ENCODE measurements at places on chromosomes 5 and 9.

DNA sequence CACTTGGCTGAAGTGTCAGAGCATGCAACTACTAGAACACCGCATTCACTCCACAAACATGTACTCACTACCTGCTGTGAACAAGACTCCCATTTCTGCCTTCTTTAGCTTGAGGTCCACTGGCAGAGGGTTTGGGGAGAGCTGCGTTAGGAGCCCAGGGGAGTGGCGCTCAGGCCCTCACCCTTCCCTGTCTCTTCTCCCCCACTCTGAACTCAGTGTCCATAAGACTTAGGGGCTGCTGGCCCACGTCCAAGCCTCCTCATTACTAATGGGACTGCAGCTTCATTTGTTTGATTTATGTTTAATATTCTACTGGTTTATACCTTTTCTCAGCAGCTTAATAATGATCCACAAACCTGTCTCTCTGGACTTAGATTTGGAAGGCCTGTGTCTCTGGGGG is 70.9 kb downstream of the HSPA4 start:
- DNase-seq: no peak

DNA sequence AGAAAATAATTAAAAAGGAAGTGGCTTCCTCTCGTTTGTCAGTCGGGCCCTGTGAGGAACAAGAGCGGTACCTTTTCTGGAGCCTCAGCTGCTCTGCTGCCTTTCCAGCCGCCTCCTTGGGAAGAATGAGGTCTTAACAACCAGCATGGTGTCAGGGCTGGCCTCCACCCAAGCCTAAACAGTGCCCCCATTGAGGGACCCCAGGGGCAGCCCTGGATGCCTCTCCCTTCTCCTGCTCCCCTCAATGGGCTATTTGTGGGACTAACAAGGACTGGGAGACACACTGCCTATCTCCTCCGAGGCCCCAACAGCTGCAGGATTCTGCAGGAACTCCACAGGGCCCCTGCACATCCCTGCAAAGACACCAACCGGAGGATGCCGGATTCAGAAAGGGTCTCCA is 155.4 kb upstream of the MAP3K1 start:
- DNase-seq: no peak

DNA sequence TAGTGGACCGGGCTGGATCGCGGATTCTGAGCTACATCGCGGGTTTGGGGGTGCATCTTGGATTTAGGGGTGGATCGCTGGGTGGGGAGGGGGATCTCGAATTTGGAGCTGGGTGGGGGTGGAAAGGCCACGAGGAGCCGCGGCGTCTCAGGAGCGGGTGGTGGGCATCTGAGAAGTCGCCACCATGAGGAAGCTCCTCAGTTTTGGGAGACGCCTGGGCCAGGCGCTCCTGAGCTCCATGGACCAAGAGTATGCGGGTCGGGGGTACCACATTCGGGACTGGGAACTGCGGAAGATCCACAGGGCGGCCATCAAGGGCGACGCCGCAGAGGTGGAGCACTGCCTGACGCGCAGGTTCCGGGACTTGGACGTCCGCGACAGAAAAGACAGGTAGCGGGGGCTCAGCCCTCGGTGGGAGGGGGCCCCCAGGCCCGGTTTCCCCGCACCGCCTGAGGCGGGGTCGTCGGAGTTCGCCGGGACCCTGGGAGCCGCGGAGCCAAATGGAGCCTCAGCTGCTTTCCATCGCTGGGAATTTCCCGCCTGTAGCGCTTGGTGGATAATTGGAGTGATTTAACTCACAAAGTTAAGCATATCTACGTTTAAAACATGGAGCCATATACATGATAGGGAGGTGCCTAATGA is 376 bp downstream of the ANKRD18B start:
- DNase-seq: no peak

GRCh38 chr9:107914151-107914550 is 424.6 kb upstream of the KLF4 start:
- no peak for DNase-seq

GRCh38 chr5:32753051-32753450 is 41.9 kb downstream of the NPR3 start:
- DNase-seq: no peak

DNA sequence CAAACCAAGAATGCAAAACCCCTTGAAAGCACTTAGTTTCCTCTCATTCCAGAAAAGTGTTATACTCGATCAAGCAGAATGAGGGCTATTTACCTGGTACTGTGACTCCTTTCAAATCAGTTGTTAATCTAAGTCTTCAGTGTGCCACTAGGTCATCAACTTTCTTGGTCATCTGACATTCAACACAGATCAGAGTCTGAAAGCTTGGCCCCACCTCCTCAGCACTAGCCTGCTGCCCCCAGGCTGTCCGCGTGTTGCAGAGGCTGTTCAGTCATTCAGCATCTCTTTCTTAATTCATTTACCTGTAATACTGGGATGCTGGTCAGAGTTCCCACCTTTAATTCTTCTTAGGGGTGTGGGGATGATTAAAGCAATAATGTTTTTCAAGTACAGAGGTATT is 28.5 kb downstream of the ENC1 start:
- DNase-seq: no peak

GRCh38 chr5:1504069-1504595 is 19.6 kb downstream of the LPCAT1 start:
- no peak for DNase-seq

DNA sequence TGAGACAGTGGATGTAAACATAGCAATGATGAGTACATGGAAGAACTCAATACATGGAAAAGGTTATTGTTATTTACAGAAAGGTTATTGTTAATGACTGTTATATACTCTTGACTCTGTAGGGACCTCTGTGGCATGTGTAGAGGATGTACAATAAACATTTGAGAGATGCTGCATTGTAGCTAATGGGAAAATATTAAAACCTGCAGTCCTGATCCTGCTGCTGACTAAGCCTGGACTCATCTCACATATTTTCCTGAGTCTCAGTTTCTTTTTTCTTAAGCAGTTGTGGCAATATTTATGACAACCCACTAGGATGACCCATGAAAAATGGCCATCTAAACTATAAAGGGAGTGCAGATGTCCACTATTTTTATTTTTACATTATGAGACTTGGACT is 75.4 kb downstream of the DOCK2 start:
- DNase-seq: no peak

DNA sequence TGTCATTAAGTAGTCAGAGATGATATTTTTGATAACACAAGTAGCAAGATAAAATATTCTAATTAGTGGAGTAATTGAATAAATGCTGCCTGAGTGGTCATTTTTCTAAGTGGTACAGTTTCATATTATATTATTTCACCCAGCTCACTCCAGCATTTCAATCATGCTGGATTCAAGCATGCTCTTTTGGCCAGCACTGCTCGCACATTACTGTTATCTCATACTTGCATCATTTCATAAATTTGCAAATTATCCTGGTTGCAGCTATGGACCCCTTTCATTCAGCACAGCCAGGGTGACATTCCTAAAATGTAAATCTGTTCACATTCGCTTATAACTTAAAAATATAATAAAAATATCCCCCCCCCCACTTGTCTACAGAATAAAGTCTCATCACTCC is 520.8 kb upstream of the CYLC2 start:
- no peak for DNase-seq

DNA sequence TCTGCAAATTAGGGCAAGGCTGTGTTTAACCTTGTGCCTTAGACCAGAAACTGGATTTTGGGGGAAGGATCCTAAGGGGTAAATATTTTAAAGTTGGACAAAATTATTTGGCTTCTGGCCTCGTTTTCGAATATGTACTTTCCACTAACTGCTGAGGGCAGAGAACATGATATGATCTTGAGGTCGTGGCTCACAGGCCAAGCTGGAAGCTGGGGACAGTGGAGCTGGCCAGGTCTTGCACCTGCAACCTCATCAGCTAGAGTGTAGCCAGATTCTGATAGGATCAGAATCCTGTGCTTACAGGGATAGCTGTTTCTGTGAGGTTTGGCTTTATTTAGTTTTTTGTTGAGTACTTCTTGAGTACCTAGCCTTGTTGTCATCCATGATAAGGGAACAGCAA is 24.9 kb downstream of the MAN2A1 start:
- no peak for DNase-seq

- no peak for DNase-seq
These were observed 12.8 kb upstream of the MED10 start for GRCh38 chr5:6391151-6391550.

GRCh38 chr5:56350597-56351170 is 117.6 kb upstream of the ANKRD55 start:
- DNase-seq: no peak

DNA sequence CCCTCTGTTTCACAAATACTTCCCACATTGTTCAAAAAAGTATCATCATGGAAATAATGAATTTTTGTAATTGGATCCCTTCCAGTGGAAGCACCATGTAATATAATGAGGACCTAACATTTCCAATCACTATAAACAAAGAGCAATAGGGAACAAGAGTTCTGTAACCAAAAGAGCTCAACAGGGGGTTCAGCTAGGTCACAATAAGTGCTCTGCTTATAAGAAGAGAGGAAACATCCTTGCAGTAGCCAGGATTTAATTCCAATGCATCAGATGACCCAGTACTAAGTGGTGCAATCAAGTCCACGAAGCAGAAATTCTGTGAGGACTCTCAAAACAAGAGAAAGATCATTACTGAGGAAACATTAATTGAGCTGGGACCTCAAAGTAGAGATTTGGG is 5.9 kb downstream of the SERINC5 start:
- DNase-seq: no peak

GRCh38 chr5:29794141-29794787 is 1399.2 kb upstream of the CDH6 start:
- no peak for DNase-seq

DNA sequence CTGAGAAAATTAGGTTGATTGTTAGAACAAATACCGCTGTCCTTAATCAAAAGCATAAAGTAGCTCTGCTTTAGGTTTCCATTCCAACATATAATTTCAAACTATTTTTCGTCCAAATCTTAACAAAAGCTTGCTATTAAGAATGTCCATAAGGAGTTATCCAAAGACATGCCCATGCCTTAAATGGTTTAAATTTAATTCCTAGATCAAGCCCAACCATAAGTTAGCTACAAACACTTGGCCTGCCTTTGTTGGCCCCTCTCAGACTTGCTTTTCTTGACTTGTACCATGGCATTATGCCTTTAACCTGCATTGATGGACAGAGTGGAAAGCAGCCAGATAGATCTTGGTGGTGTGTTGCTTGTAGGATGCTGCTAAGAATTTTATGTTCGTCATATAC is 8.8 kb downstream of the GARNL3 start:
- DNase-seq: no peak

- no peak for DNase-seq
These were observed 299.2 kb downstream of the ELAVL2 start for GRCh38 chr9:23526806-23527205.

GRCh38 chr9:86614871-86615849 is 260.9 kb upstream of the TUT7 start:
- no peak for DNase-seq

- DNase-seq: no peak
These were observed 7.8 kb downstream of the GZMA start for GRCh38 chr5:55110217-55110616.

- DNase-seq: no peak
These were observed at the start of gene PCDHB11 for GRCh38 chr5:141199359-141200235. Gene PCDHB11, plus strand, starts transcription at chr5:141199627. Its CDS starts 148 bp downstream, at chr5:141199775.

DNA sequence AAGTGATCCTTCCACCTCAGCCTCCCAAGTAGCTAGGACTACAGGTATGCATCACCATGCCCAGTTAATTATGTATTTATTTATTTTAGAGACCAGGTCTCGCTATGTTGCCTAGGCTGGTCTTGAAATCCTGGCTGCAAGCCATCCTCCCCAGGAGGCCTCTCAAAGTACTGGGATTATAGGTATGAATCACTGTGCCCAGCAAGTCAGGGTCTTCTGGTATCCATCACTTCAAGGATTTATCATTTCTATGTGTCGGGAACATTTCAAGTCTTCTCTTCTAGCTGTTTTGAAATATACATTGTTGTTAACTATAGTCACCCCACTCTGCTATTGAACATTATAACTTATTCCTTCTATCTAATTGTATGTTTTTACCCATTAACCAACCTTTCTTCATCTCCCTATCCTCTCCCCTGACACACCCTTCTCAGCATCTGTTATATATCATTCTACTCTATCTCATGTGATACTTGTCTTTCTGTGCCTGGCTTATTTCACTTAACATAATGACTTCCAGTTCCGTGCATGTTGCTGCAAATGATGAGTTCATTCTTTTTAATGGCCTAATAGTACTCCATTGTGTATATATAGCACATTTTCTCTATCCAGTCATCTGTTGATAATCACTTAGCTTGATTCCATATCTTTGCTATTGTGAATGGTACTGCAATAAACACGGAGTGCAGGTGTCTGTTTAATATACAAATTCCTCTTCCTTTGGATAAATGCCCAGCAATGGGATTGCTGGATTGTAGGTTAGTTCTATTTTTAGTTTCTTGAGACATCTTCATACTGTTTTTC is 26.4 kb downstream of the UTP15 start:
- no peak for DNase-seq

DNA sequence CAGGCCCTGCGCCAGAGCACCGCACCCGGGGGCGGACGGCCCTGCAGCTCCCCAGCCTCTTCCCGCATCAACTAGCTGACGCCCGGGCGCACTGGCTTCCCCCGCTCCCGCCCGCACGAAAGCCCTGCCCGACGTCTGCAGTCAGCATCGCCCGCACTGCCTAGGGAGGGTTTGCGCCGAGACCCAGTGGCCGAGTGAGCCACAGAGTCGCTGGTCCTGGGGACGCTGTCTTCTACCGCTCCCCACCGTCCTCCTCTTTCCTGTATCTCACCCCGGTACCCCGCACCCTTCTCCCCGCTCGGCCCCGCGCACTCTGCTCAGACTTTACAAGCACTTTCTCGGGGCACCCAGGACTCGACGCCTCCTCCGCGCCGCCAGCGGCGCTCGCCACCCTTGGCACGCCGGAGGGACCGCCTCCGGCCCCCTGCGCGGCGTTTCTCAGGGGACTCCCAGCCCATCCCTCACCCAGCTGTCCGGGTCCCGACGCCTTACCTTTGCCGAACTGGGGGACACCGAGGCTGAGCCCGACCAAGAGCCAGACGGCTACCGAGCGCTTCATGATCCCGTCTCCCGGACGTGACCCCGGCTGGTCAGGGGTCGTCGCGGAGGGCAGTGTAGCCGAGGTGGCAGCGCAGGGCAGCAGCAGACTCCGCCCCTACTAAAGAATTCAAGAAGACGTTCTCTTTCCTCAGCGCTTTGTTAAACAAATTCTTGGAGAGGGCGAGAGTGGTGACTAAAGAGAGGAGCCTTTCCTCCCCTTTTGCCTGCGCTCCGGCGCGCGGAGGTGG is 670 bp downstream of the EDIL3 start:
- no peak for DNase-seq

GRCh38 chr9:93962017-93962416 is 6.9 kb upstream of the BARX1 start:
- no peak for DNase-seq

DNA sequence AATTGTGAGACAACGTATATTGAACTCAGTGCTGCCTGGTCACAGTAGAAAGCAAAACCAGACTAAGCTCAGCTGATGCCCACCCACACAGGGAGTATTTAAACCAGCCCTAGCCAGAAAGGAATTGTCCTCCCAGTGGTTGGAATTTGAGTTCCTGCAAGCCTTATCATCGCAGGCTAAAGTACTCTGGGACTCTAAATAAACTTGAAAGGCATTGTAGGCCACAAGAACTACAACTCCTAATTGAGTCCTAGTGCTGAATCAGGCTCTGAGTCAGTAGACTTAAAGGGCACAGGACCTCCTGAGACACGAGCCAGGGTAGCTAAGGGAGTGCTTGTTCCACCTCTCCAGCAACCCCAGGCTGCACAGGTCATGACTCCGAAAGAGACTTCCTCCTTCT is 171.4 kb downstream of the MCTP1 start:
- DNase-seq: no peak
